ENCODE measurements at places on chromosomes 16 and 17.

DNA sequence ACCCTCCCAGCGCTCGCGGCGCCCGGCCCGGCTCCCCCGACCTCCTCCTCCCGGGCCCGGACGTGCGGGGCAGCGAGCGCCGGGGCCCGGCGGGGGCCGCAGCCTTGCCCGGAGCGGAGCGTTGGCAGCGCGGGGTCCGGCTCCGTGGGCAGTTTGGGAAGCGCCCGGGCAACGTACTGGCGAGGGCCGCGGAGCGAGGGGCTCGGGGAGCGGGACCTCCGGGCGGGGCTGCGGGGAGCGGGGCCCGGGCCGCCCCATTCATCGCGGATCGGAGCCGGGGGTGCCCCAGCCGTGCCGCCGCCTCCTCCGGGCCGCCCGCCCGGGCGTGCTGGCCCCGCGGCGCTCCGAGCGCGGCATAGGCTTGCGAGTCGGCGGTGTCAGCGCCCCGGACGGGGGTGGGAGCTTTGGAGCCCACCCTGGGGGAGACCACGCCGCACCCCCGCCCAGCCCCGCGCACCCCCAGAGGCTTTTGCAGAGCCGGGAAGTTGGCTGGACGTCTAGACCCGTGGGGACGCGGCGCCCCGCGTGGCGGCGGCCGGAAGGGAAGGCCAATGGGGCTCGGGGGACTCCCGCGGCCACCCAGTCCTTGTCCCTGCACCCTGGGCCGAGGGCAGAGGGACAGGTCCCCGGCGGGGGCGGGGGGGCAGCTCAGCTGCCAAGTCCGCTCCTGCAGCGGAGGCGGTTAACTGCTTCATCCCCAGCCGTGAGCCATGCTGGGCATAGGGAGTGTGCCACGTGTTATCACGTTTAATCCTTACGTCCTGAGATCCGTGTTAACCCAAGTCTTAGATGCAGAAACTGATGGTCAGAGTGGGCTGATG, 852 bp downstream of the ZNF469 start:
- DNase-seq, result no peak

DNA sequence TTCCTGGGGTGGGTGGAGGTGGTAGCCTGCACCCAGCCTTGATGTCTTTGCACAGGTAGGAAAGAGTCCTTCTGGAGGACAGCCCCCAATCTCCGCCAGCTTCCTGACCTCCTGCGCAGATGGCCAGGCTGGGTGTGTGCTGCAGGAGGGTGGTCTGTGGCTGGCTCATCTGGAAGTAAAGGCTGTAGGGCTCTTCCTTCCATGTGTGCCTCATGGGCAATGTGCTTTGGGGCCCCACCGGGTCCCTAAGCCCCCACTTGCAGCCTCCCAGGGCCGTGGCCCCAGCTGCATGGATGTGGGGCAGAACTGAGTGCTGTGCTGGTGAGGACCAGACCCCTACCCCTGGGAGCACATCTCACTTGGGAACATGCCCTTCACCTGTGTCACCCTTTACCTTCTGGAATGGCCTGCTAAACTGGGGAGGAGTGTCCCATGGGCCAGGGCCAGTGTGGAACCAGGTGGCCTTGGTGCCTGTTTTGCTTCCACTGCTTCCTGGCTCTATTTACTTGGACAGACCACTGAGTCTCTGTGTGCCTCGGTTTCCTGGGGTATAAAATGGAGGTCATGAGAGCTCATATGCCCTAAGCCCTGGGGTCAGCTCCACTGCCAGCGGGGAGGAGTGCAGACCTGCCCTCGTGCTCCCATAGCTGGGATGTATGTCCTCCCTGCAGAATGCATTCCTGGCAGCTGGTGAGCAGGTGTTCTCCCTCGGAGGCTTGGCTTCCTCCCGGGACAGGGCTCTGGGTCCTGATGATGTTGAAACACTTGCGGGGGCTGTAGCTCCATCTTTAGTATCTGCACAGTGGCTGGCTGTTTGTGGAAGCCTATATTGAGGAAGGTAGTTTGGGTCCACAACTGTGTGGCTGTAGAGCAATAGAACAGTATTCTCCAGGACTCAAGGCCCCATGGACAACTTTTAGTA, 18.0 kb downstream of the MPRIP start:
- DNase-seq, result no peak

DNA sequence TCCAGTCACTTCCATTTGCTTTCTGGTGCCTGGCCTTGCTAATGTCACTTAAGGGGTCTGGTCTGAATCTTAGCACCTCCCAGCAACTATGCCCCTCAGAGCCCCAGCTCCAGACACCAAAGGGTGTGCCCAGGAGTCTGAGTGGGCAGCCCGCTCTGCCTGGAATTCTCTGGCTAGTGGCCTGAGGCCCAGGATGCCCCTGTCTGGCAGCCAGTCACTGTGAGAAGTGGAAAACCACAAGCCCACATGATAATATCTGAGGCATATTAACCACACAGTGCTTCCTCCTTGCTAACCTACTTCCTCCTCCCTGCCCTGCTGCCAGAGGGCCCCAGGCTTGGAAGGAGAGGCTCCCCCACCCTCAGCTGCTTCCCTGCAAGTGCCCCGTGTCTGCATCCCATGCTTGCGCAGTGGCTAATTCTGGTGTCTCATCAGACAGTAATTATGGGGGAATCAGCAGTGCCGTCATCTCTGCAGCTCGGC, 14.0 kb downstream of the SRCIN1 start:
- DNase-seq, result no peak

DNA sequence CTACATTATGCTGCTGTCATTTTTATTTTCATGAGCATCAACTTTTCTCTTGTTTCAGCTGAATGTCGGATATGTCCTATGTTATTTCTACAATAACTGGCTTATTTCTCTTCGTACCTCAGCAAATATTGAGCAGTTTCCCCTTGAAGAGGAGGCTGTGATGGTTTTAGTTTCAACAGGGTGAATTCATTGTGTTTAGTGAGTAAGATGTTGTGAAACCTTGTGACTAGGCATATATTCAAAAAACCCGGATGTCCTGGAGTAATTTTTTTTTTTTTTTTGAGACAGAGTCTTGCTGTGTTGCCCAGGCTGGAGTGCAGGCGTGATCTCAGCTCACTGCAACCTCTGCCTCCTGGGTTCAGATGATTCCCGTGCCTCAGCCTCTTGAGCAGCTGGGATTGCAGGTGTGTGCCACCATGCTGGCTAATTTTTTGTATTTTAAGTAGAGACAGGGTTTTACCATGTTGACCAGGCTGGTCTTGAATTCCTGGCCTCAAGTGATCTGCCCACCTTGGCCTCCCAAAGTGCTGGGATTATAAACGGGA, 11.1 kb downstream of the CPD start:
- DNase-seq, result no peak

DNA sequence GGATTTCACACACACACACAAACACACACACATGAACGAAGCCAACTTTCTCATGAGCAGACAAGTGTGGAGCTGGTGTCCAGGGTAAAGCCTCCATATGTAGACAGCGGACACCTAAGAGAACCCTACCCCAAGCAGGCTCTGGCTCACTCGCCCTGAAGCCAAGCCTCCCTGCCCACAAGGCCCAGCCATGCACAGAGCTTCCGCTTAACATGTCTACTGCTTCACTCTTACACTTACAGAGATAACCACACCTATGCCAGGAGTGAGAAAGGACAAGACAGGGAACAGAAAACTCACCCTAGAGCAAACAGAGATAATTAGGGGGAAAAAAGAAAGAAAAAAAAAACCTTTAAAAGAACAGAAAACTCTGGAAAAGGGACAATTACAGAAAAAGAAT, 67.5 kb downstream of the CYTH1 start:
- no peak for DNase-seq

DNA sequence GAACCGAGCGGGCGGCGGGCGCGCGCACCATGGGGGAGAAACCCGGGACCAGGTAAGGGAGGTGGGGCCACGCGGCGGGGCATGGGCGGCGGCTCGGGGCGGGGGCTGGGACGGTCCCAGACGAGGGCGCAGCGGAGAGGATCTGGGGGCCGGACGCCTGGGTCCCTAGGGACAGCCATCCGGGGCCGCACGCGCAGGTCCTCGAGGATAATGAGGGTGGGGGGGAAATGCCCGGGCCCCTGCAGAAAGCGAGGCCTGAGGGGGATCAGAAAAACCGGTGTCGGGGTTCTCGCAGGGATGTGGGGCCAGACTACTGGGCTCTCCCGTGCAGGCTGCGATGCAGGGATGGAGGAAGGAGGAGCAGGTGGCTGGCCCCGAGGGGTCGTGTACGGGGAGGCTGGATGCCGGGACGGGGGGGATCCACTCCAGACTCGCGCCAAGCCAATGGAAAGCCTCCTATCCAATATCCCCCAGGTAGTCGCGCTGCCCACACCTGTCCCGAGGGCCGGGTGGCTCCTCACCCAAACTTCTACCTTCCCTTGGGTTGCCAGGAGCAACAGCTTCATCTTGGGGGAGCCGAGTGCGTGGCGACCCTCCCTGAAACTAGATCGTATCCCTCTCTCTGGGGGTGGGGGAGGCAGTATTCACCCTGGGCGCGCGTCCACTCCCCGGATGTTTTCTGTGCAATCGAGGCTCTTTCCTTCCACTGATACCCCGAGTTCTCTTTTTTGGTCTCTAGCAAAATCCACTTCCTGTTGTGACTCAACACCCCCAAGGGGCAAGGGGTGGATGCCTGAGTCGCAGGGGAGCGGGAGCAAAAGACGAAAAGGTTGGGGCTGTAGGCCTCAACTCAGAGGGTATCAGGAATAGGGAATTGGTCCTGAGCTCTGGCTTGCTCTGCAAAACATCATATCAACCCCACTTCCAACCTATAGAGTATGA, 532 bp downstream of the ARRB2 start:
- DNase-seq, result peak; percentile 16

DNA sequence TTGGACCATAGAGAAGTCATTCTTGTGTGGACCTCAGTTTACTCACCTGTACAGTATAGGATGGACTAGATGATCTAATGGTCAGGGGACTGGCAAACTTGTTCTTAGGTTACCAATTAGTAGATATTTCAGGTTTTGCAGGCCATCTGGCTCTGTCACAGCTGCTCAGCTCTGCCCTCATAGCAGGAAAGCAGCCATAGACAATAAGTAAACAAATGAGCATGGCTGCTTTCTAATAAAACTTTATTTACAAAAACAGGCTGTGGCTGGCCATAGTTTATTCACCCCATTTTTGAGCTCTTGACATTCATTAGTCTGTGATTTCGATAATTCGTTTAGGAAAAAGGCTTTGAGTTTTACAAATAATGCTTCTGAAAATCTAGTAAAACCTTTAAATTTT, 12.7 kb downstream of the BPTF start:
- no peak for DNase-seq

- DNase-seq, result no peak
Observed at GRCh38 chr16:57859331-57859730, 57.0 kb upstream of the KIFC3 start.

- DNase-seq, result no peak
Observed at GRCh38 chr16:52630711-52631110, 83.8 kb upstream of the TOX3 start.

DNA sequence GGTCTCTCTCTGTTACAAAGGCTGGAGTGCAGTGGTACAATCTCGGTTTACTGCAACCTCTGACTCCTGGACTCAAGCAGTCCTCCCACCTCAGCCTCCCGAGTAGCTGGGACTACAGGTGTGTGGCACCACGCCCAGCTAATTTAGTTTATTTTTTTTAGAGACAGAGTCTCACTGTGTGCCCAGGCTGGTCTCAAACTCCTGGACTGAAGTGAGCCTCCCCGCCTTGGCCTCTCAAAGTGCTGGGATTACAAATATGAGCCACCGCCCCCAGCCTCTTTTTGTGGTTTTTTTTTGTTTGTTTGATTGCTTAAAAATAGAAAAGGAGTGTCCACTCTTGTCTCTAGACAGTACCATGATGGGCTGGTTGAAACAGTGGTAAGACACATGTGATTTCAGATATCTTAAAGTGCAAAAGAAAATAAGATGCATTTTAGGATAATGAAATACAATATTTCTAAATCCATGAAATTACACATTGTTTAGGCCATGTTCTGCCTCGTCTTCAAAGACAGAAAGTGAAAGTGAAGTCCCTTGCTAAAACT, 27.4 kb downstream of the KIAA0513 start:
- DNase-seq, result no peak

- DNase-seq, result no peak
Observed at GRCh38 chr17:47204722-47205418, 4.3 kb upstream of the MYL4 start.

DNA sequence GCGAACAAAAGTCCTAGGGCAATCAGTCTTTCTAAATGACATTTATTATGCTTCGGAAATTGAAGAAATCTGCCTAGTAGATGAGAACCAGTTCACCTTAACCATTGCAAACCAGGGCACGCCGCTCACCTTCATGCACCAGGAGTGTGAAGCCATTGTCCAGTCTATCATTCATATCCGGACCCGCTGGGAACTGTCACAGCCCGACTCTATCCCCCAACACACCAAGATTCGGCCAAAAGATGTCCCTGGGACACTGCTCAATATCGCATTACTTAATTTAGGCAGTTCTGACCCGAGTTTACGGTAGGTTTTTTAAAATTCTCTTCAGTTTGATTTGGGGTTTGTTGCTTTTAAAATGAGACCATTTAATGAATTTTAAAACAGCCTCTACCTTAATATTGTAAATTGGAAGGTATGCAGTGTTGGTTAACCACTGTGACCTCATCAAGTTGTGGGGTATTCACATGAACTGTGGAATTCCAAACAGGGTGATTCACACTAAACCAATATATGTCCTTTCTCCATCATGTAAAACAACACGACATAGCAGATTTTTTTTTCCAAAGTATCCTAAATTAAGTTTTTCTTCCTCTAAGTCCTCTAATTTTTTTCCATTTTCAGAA, 6.2 kb upstream of the EVI2A start:
- DNase-seq, result no peak

DNA sequence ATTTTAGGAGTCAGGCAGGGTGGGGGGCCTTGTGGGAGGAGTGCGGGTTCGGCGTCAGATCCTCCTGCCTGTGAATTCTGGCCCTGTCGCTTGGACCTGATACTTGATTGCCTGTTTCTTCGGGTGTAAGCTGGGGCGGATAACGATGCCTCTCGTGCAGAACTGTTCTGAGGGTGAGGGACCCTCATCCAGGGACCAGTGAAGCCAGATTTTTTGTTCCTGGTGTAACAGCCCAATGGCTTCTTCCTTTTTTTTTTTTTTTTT, 1.3 kb downstream of the TBCD start:
- DNase-seq, result no peak

GRCh38 chr17:71986886-71987285, 133.9 kb upstream of the SOX9 start:
- DNase-seq, result no peak

- no peak for DNase-seq
Observed at GRCh38 chr16:50721549-50722404, 20.1 kb upstream of the CYLD start.

DNA sequence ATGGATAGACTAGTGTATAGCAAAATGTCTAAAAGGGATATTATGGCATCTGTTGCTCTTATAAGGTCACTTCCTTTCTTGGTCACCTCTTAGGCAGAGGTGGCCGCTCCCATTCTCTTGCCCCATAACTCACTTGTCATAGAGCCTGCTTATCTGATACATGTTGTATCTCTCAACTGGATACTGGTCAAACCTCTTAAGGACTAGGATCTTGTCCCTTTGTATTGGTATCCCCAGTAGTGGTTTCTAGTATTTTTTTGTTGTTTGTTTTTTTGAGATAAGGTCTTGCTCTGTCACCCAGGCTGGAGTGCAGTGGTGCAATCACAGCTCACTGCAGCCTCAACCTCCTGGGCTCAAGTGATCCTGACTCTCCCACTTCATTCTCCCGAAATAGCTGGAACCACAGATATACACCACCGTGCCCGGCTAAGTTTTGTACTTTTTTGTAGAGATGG, 27.0 kb downstream of the ZSWIM7 start:
- DNase-seq, result no peak
